T follicular helper cell (primary cell): ENCODE measurements at places on chromosomes 1 and 21.

DNA sequence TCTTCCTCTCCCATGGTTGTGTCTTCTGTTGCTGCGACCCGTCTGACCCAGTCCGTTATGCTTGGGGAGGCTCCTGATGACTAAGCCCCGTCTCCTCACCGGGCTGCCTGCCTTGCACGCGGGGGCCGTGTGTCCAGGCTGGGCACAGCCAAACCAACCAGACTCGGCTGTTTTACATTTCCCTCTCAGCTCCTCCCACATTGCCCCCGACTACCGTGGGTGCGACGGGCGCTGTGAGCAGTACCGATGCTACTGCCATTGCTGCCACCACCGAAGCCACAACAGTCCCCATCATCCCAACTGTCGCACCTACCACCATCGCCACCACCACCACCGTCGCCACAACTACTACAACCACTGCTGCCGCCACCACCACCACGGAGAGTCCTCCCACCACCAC lies 46.0 kb upstream of the CNTN2 start:
- no peak for DNase-seq

DNA sequence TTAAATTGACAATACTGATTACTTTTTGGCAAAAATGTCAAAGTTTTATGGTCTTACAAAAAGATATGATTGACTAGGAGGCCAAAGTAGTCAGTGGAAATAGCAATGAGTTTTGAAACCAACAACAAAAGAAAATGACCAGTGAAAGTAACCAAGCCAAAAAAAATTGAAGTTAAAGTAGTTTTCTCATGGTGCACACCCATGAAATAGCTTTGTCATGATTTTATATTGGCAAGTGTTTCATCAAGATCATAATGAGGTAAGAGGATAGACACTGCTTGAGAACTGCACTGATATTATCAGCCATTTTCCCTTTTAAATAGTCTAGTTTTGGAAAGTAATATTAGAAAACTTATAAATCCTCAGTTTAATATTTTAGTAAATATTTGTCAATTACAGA lies 206.2 kb upstream of the ADAMTS5 start:
- DNase-seq = no peak

DNA sequence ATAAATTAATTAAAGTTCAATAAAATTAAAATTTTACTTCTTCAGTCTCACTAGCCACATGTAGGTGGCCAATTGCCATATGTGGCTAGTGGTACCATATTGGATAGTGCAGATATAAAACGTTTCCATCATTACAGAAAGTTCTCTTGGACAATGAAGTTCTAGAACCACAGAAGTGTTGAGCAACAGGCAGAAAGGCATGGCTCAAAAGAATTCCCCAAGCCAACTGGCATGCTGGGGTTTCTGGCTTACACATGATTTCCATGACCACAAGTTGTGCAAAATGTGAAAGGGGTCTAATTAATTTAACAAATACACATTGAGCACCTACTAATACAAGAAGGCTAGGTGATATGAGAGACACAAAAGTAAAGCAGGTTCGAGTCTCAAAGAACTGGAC lies 72.2 kb upstream of the CDC42BPA start:
- no peak for DNase-seq

- DNase-seq = no peak
Observed at GRCh38 chr21:45877821-45878469, 103.6 kb upstream of the COL6A1 start.

- DNase-seq = no peak
Observed at GRCh38 chr1:109928591-109929111, 18.0 kb downstream of the CSF1 start.

GRCh38 chr1:12405325-12406210 lies 175.7 kb downstream of the VPS13D start:
- no peak for DNase-seq

- no peak for DNase-seq
Observed at GRCh38 chr1:151705753-151706463, 10.7 kb downstream of the CELF3 start.

GRCh38 chr1:225862581-225862950 lies 19.6 kb downstream of the TMEM63A start:
- no peak for DNase-seq

DNA sequence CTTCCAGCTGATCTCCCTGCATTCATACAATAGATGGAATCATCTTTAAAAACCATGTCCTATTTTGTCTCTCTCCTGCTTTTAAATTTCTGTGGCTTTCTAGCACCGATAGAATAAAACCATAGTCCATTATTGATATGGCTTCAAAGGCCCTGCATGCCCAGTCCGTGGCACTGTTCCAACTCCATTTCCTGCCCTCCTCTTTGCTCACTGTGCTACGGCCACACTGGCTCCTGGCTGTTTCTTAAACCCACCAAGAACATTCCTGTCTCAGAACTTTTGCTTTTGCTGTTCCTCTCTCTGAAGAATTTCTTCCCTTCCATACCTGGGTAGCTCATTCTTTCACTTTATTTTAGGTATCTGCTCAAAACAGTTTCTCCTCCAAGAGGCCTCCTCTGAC lies 7.2 kb downstream of the SLAMF1 start:
- DNase-seq = no peak

- no peak for DNase-seq
Observed at GRCh38 chr1:22327411-22327810, 124.2 kb upstream of the ZBTB40 start.

DNA sequence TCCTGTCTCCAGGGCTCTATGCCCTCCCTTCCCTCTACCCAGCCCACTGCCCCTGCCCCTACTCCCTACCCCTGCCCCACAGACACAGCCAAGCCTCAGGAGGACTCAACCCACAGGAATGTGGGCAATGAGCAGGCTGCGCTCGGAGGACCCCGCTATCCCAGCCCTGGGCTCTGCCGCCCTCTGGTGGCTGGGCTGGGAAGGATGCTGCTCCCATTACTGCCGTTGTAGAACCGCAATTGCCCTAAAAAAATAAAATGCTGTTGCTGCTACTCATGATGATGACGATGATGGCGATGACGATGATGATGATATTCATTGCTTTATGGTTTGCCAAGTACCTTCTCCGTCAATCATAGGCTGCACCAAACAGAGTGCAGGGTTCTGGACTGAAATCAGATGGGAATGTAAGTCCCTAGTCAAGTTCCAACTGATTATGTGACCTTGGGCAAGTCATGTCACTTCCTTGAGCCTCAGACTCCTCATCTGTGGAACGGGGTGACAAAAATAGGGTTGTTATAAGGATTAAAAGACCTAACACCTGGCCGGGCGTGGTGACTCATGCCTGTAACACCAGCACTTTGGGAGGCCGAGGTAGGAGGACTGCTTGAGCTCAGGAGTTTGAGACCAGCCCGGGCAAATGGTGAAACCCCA lies 24.6 kb downstream of the ARHGEF19 start:
- peak; percentile 67 for DNase-seq

DNA sequence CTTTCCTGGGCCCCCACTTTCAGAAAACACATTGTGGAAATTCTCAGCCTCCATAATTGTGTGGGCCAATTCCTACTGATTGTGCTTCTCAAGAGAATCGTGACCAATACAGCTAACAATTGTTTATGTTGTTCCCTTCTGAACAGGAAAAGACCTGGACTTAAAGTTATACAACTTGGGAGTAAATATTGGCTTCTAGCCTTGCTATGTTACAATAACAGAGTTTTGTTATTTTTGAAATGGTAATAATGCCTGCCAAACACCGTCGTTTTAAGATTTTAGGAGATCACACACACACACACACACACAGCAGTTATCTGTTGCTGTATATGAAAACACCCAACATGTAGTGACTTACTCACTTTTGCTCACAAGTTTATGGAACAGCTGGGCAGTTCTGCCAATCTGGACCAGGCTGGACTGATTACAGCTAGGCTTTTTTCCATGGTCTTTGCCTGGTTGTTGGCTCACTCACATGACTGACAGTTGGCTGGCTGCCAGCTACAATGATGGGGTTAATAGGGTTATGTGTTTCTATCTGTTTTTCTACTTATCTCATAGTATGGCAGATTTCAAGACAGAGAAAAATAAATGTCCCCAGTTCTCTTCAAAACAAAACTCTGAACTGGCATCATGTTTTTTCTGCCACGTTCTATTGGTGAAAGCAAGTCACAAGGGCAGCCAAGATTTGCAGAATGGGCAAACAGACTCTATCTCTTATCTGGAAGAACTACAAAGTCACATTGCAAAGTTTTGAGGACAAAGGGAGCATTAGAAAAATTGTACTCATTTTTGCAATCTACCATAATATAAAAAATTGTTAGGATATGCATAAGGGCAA lies 447.5 kb downstream of the NEGR1 start:
- no peak for DNase-seq

- DNase-seq = no peak
Observed at GRCh38 chr1:59135761-59136255, 161.1 kb upstream of the FGGY start.

- DNase-seq = no peak
Observed at GRCh38 chr1:214698559-214698958, 95.6 kb downstream of the CENPF start.

GRCh38 chr1:52028328-52028727 lies 5.3 kb downstream of the KTI12 start:
- no peak for DNase-seq

GRCh38 chr1:52166996-52167753 lies 25.3 kb downstream of the ZFYVE9 start:
- no peak for DNase-seq

- no peak for DNase-seq
Observed at GRCh38 chr1:38997034-38997900, 6.2 kb downstream of the AKIRIN1 start.

- no peak for DNase-seq
Observed at GRCh38 chr1:40532844-40533424, 1.5 kb downstream of the ZNF684 start.
